ENCODE measurements at places on chromosomes 3 and 15.

GRCh38 chr3:98564282-98565005 lies 29.0 kb downstream of the CPOX start:
- no peak for DNase-seq

GRCh38 chr15:64749999-64750657 lies 25.3 kb downstream of the RBPMS2 start:
- DNase-seq = no peak

DNA sequence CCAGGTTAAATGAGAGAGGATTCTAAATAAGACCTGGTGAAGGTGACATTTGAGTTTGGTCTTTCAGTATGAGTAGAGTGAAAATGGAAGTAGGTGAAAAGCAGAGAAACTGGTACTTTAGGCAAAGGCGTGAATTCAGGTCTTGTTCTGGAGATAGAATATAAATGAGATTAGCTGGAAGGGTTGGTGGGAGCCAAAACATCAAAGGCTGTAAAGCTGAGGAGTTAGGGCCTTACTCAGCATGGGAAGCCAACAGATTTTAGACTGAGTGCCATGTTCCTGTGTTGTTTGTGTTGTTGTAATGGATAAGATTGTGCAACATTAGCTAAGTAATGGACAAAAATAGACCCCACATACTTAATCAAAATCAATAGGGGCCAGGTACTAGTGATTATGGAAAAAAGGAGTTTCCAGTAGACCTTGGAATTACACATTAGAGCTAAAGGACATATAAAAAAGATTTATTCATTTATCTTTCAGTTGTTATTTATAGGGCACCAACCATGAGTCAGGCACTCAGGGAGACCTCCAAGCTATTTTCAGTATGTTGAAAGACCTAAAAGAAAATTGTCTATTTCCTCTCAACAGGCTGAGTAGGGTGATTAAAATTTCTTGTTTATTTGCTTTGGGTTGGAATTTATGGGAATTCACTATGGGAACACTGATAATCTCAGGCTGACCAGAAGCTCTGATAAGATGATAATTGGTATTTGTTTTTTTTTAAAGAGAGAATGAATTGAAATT lies 20.8 kb downstream of the ARL14 start:
- no peak for DNase-seq

GRCh38 chr15:57537072-57537471 lies 54.6 kb upstream of the MYZAP start:
- DNase-seq = no peak

DNA sequence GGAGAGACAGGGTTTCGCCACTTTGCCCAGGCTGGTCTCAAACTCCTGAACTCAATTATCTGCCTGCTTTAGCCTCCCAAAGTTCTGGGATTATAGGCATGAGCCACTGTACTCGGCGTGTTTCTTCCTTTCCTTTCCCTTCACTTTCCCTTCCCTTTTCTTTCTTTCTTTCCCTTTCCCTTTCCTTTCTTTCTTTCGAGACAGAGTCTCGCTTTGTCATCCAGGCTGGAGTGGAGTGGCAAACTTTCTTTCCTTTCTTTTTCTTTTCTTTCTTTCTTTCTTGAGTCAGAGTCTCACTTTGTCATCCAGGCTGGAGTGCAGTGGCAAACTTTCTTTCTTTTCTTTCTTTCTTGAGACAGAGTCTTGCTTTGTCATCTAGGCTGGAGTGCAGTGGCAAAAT lies 17.4 kb upstream of the LDHAL6B start:
- no peak for DNase-seq

DNA sequence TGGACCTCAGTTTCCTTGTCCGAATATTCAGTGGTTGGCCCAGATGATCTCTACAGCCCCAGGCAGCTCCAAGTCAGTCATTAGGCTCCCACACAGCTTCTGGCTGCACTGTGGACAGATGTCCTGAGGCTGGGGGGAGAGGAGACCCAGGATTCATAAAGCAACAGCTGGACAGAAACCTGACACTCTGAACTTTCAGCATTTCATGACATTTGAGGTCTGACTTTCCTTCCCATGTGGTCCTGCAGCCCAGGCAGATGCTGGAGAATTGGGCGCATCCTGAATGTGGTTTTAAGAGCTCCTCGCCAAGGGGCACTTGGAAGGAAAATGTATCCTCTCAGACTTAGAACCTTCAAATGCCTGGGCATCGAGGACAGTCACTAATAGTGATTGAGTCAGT lies 307.6 kb upstream of the LRRFIP2 start:
- DNase-seq = no peak

GRCh38 chr3:40216471-40216870 lies 93.0 kb upstream of the EIF1B start:
- DNase-seq = no peak

- no peak for DNase-seq
Measured at GRCh38 chr3:172968646-172969045, 172.4 kb downstream of the SPATA16 start.

DNA sequence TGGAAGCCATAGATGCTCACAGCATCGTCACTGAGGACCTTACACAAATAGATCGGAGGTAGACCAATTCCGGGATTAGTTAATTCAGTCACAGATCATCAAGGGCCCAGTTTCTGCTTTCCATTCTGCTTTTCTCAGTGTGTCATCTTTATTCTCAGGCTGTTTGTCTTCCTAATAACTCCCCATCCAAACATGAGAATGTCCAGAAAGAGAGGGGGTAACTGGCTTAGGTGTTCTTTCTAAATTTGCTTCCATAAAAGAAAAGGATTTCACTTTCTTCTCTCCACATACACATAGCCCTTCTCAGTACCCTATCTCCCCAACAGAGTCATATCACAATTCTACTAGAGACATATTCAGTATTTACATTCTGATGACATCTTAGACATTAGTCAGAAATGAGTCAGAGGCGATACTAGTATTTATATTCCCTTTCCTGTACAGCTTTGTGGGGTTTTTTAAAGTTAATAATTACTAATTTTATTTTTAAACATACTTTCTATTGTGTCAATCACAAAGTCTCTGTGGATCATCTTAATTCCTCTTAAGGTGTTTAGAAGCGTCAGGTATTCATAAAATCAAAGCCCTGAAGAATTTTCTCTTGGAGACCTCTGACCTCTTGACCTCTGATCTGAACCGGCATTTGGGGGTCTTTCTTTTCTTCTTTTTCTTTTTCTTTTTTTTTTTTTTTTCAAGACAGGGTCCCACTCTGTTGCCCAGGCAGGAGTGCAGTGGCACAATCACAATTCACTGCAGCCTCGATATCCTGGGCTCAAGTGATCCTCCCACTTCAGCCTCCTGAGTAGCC lies 24.3 kb upstream of the IL12A start:
- DNase-seq = no peak

DNA sequence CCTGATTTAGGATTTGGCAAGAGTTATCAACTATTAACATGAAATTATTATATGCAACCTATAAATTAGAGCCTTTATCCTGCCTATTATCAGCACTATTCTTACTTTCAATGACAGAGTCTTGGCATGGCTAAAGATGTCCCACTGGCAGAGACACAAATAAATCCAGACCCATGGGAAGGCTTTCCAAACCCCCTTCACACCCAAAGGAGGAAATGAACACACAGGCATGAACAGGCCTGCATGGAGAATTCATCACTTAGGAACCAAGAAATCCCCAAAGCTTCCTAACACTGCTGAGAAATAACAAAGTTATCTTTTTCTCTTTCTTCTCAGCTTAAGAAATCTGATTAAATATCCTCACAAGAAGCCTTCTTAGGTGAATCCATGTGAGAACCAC lies 213.9 kb downstream of the OCA2 start:
- DNase-seq = no peak

- DNase-seq = no peak
Measured at GRCh38 chr3:69204315-69204957, 82.0 kb upstream of the LMOD3 start.

GRCh38 chr3:63876260-63876659 lies 12.6 kb downstream of the ATXN7 start:
- DNase-seq = no peak

DNA sequence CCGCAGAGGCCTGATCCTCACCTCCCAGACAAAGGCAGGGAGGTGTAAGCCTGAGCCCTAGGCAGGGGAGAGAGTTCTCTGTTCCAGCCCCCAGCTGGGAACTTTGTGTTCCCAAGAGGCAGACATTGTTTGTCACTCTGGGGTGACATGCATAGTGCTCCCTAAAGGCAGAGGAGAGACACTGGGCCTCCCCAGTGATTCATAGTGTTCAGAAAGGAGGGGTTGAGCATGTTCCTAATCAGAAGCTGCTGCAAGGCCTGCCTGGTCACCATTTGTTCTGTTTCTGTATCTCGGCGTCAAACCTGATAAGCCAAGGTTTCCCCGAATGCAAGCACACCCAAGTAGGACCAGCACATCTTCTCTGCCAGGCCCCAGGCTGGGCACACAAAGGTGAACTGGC lies 24.0 kb upstream of the SLC6A6 start:
- no peak for DNase-seq

DNA sequence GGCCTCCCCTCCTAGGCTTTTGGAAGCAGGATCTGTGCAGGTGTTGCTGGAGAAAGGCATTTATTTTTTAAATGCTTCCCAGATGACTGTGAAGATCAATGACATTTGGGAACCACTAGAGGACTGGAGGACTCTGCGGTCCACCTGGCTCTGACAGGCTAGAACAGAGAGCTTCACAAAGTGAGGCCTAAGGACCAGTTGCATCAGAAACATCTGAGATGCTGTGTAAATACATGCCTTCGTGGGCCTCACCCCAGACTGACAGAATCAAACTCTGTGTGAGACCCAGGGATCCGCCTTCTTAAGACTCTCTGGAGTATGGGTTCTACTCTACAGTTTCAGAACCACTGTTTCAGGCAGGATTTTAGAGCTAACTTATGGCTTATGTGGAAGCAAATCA lies 105.0 kb upstream of the ICE2 start:
- no peak for DNase-seq

DNA sequence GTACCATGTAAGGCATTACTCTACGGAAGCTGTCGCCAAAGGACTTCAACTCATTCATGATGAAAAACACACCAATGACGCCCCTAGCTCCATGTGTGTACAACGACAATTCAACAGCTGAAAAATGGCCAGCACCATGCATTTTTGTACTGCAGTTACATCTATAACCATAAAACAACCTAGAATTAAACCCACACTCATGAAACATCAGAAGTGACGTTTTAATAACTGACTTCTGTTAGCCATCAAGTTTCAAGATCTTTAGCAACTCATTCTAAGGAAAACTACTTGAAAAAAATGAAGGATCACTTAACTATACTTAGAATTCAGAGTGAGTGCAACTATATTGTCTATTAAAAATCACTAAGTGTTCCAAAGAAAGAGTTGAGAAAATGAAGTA lies 84.9 kb downstream of the RFTN1 start:
- DNase-seq = no peak

GRCh38 chr3:73080216-73080966 lies 18.9 kb downstream of the EBLN2 start:
- no peak for DNase-seq

DNA sequence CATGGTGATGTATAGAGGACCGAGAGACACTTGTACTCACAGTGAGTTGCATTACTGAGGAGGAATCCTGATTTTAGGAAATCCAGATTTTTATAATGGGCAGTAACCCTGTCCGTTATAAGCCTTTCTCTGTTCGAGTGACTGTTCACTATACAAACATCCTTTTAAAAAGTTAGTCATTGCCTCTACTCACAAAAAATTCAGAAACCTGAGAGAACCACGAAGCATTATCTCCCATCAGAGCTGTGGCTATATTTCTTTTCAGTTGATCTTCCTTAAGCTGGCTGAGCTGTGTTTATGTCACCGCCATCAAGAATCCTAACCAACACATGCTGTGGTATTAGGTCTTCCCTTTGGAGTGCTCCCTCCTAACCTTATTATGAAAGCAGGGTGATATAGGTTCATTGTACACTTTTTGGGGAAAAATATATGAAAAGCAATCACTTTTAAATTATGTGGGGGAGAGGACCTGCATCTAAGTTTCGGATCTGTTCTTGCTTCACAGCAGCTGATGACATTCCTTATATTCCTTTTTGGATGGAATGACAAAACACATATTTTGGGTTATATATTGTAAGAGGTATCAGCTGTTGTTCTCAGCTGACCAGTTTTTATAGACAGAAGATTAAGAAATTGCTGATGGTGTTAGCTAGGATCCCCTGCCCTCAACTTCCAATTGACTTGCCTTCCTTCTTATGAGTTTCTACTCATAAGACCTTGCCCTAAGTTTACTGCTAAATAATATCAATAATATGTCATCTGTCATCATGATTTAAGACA lies 465.9 kb upstream of the RASGRP1 start:
- DNase-seq = no peak

DNA sequence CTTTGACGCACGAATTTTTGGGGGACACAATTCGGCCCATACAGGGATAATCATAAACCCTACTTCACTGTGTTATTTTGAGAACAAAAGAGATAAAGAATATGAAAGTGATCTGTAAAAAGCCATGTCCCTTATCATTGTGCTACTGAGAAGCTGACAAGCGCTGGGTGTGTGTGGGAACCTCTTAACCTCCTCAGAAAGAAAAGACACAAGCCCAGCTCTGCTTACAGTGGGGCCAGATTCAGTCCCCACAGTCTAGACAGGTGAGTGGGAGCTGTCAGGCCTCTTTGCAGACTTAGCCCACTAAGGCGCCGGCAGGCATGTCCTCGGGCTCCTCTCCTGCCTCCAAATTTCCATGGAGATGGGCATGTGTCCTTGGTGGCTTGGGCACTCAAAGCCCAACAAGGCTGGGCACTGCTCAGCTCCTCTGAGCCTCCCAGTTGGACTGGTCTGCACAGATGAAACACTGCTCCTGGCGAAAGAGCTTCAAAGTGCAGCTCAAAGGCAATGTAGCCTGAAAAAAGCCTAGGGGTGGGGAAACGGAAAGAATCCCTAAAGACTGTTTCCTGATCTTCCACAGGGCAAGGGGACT lies 64.4 kb upstream of the ETV5 start:
- DNase-seq = no peak
